ENCODE measurements at places on chromosomes 4 and X.

DNA sequence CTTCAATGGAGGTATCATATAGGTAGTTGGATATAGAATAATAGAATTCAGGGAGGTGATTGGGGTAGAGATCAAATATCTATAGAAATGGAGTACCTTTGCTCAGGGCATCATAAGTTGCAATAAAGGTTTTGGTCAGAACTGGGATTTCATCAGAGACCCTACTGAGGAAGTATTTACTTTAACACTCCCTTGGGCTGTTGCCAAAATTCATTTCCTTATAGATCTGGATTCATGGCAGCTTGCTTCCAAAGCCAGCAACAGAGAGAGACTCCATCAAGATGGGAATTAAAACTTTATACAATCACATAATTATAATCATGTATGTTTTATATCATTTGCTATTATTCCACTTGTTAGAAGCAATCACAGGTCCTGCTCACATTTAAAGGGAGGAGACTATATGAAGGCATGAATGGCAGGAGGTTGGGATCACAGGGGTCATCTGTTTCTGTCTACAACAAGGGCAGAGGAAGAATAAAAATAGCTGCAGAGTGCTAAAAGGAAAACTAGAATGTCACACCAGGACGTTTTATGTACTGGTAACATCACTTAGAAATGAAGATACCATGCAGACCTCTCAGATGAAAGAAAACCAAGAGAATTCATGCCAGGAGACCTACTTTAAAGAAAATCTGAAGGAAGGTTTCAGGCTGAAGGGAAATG is 902.1 kb upstream of the LCORL start:
- DNase-seq = peak; percentile 16

DNA sequence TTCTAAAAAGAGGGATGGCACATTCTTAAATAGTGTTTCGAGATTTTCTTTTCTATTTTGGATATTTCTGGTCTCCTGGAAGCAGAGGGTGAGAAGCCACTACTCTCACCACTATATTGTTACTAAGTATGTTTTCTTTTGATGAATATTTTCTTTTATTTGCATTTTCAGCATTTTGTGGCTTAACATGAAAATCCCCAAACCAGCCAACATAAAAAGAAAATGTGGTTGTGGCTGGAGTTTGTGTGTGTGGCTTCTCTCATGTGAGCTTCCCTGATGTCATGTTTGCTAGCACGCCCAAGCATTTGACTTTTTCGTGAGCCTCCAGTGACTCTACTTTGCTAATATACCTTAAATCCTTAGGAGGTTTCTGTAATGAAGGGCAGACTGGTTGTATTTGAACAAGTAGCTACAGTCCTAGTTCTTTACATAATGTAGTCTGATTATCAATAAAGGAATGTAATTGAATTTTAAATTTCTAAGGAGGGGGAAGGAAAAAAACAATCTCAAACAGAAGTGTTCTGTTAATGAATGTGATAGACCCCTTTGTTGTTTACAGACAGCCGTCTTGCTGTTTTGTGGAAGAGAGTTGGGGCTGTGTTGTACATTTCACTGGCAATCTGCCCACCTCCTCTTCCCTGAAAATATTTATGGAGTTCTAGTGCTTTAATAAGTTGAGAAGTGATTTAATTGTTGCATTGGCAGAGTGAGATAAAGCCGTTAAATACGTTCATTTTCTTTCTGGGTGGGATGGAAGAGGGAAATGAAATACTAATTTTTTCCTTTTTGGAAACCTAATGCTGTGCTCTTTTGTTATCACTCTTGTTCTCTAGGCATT is 114.6 kb downstream of the ARHGAP10 start:
- no peak for DNase-seq

GRCh38 chr4:174156239-174156826 is 127.1 kb downstream of the FBXO8 start:
- peak; percentile 41 for DNase-seq

- peak; percentile 90 for DNase-seq
Observed at GRCh38 chrX:16444353-16444752, 205.6 kb upstream of the S100G start.

- no peak for DNase-seq
Observed at GRCh38 chr4:15653420-15653819, 1.7 kb downstream of the FBXL5 start.

GRCh38 chr4:151166636-151167035 is 67.2 kb downstream of the RPS3A start:
- no peak for DNase-seq

- DNase-seq = no peak
Observed at GRCh38 chrX:152642931-152643564, 5.4 kb downstream of the GABRQ start.

- peak; percentile 72 for DNase-seq
Observed at GRCh38 chr4:139301821-139302611, at the start of gene NDUFC1. TSS of gene NDUFC1 (minus strand) at chr4:139302477. CDS start at chr4:139295798, 6,679 bp downstream.
